ENCODE measurements at places on chromosomes 5 and 9.

DNA sequence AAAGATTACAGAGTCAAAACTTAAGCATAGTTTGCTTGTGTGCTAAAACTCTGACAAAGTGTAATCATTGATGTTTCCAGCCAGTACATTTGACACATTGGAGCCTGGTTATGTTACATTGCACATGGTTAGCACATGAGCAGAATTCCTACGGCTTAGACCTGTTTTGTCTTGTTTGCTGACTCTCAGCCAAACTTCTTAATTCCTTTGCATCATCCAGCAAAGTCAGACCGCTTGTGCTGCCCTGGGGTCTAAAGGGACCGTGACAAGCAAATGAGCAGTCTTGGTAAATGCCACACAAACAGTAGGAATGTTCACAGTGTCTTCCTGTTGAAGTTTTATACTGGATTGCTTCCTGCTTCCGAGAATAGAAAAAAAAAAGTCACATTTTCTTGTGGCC, 72.0 kb upstream of the ENTREP1 start:
- DNase-seq, result no peak

- no peak for DNase-seq
Measured at GRCh38 chr5:56322592-56322991, 89.5 kb upstream of the ANKRD55 start.

- DNase-seq, result no peak
Measured at GRCh38 chr5:99061299-99061698, 132.5 kb upstream of the CHD1 start.

DNA sequence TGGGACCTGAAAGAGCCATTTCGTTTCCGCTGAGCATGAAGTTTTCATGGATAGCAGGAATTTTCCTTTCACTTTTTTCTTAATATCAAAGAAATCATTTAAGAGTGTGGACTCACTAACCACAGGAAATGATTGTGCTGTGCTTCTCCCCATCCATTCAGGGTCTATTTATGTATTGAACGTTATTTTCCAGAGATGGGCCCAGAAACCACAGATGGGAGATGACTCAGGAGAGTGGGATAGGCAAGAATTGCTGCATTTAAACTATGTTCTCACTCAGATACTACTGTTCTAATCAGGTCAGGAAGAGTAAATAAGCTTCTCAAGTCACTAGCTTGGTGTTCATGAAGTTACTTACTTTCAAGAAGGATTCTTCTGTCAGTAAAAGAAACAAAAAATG, 763.8 kb downstream of the DTWD2 start:
- no peak for DNase-seq

- DNase-seq, result no peak
Measured at GRCh38 chr5:43106290-43106638, 14.4 kb upstream of the ZNF131 start.

DNA sequence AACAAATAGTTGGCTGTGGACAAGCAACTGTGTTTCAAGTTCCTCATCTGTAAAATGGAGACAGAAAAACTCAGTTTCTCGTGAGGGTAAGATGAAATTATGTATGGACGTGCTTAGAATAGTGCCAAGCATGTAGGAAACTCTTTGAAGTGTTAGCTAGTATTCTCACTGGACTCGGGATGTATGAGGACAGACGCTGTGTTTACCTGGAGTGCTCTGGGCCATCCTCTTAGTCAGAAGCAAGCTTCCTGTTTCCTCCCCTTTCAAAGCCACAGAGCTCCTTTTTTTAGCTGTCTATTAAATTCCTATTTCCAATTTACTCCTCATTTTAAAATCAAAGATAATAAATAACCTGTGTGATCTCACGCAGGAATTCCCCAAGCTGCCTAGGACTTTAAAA, 23.8 kb upstream of the IQGAP2 start:
- DNase-seq, result no peak

DNA sequence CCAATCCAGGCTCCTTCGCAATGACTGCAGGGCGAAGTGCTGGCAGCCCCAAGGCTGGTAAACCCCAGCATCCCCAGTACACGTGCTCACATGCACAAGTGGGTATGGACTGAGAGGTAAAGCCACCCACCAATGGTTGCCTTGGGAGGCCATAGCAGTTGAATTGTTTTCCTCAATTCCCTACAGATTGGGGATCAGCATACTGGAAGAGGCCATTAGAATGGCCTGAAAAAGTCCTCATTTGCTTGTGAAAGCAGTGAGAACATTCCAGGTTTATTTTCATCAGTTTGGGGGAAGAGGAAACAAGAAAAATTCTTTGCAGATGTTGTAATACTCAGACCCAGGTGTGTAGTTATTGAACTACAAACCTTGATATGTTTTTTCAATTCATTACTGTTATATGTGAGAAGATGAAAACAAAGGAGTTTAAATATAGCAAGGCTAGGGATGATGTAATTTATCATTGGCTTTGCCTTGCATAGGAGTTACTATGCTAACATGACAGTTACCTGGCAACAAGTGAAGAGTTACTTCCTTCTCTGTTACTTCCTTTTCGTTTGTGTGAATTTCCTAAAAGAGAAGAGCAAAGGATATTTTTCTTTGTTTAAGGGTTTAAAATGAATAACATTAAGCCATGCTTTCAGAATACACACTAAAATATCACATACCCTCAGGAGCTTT, 36.4 kb downstream of the MTMR12 start:
- no peak for DNase-seq

GRCh38 chr5:163269624-163270023, 167.8 kb upstream of the CCNG1 start:
- no peak for DNase-seq

DNA sequence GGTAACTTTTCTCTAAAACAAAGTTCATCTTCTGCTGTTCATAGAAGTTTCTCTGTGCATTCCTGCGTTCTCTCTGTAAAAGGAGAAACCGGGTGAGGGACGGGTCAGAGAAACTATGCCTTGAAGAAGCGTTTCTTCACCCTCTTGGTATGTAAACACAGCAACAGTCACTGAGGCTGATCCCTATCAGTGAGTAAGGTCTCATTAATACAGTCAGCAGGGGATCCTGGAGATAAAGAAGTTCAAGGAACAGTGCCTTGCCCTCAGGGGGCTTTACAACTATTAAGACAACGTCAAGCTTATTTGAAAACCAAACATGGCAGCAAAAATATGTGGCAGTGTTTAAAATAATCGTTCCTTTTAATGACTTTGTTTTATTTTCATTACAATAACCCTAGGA, 202.9 kb upstream of the IL12B start:
- no peak for DNase-seq

DNA sequence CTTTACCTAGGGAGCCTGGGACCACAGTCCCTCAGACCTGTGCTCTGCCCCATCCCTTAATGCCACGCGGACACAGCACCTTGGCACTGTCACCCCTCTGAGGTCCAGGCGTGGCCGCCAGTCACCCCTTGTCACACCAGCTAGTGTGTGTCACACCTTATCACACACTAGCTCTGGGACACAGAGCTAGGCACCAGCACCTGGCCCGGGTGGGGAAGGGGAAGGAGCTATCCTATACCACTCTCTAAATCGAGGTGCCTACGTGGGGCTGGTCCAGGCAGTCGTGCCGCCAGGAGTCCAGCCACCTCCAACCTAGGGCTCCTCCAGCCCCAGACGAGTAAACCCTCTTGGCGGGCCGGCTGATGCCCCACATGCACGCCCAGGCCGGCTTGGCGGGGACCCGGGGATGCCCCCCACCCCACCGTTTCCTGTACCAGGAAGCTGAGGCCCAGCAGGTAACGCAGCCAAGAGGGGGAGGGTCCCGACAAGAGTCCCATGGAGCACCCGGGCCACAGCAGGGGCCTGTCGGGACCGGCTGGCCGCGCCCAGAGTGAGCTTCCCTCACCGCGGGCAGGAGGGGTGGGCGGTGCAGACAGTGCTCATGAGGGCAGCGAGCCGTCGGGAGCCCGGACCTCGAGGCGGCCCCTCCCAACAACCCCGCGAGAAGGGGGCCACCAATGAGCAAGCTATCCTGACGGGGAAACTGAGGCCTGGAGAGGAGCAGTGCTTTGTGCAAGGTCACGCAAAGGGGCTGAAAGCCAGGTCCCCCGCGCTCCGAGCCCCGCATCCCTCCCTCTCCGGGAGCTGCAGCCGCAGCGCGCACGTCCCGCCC, 550 bp downstream of the CORO2A start:
- DNase-seq, result no peak

DNA sequence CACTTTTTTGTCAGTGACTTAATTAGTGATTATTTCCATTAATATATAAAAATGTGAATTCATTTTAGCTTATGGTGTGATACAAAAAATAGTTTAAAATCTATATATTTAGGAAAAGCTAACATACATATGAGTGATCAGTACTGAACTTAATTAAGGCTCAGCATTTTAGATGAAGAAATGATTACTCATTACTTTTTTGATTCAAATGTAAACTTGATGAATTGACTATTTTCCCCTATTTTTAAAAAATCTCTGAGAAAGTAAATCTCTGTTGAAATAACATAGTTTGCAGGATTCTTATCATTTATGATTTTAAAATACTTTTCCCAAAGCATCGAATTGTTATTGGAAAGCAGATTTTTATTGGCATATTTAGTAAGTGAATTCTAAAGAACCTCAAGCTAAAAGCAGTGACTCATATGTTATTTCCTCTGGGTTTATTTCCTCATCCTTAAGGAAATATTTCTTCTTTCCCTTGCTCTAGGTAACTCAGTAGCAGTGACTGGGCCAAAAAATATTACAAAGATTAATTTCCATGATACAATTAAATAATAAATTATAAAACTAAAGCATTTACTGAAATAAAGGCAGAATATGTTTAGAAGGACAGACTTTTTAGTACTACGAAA, 290.6 kb downstream of the FER start:
- DNase-seq, result no peak

GRCh38 chr9:95409650-95410426, 92.3 kb upstream of the FANCC start:
- no peak for DNase-seq

- no peak for DNase-seq
Measured at GRCh38 chr5:66527478-66528035, 68.6 kb upstream of the MAST4 start.

DNA sequence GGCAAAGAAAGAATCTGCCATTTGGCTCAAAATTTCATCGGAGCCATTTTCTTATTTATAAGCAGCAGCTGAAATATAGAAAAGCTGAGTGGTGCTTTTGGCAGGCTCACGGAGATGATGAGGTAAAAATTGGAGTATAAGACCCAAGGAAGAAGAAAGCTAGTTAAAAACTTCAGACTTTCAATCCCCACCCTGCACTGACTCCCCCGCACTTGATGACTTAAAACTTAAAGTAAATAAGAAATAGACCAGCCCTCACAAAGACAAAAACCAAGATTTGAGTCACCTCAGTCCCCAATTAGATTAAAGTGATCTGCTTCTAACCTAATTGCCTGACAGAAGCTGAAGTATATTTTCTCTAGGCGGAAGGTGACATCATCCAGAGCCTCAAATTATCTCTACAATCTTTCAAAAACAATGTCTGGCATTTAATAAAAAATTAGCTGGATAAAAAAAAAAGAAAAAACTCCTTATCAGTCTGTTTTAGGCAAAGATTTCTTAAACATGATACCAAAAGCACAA, 124.0 kb upstream of the PJA2 start:
- no peak for DNase-seq

GRCh38 chr9:120894321-120895148, 17.5 kb upstream of the PHF19 start:
- DNase-seq, result no peak

- no peak for DNase-seq
Measured at GRCh38 chr9:10925896-10926295, 313.1 kb upstream of the PTPRD start.

GRCh38 chr9:86690034-86690433, 257.3 kb downstream of the GAS1 start:
- no peak for DNase-seq

DNA sequence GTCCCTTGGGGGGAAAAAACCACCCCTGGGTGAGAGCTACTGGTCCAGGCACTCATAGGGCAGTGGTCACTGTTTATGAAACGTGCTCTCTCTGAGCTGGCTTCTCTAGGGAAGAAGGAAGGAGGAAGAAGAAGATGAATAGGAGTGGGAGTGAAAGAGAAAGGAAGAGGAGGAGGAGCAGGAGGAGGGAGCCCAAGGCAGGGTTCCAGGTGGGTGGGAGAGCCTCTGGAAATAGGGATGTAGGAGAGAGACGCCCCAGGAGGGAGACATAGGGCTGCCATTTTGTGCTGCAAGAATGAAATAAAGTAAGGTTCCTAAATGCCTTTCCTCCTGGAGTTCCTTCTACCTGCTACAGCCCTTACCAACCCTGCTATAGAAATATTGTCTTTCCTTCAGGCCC, 65.7 kb downstream of the PCDH1 start:
- no peak for DNase-seq

- DNase-seq, result no peak
Measured at GRCh38 chr5:168179192-168179593, 112.3 kb upstream of the WWC1 start.

DNA sequence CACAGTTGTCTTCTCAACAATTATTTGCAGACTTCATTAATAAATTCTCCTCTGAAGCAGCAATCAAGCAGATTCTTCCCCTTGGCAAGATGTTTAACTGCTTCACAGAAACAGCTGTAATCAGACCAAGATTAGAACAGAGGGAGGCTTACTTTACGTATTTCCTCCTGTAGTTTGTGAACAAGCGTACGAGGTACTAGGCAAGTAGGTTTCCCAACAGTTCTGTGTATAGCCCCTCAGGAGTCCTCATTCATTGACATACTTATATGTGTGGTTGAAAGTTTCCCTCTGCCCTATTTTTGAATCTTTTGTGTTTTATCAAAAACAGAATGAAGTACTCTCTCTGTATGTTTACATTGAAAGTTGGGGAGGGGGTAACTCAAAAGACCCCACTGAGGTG, 128.0 kb downstream of the SPATA31D1 start:
- no peak for DNase-seq

DNA sequence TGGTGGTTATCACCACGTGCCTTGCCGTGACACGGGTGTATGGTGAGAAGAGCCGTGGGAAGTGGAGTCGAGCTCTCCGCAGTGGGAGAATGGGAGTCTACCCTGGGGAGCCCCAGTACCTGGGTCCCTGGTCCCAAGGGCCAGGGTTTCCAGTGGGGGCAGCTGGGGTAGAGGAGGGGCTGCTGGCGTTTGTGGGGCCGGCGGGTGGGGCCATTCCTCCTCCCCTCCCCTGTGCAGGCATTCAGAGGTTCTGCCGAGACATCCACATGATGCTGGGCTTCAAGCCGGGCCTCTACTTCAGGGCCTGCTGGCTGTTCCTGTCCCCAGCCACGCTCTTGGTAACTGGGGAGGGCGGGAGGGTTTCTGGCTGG, 14.7 kb downstream of the SLC6A7 start:
- DNase-seq, result no peak

GRCh38 chr5:95059636-95060035, 225.3 kb downstream of the MCTP1 start:
- no peak for DNase-seq

GRCh38 chr5:96816411-96816939, 8.7 kb upstream of the ERAP1 start:
- no peak for DNase-seq

DNA sequence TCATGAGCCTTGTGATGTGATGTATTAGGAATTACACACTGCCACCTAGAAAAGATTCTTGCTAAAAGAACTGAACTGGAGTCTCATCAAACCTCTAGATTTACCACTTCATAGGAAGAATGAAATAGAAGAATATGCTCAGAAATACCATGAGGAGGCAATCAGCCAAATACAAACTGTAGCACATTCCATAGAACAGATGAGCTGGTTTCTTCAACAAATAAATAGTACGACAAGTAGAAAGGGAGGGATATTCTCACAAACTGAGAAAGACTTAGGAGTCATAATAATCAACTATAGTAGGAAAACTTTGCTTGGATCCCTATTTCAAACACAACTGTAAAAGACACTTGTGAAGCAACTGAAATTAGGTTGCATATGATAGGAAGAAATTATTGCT, 15.4 kb downstream of the PLGRKT start:
- no peak for DNase-seq

- no peak for DNase-seq
Measured at GRCh38 chr9:83336706-83337105, 201.5 kb downstream of the FRMD3 start.

GRCh38 chr9:134922066-134922931, 4.6 kb upstream of the FCN1 start:
- DNase-seq, result no peak

All from activated gamma-delta T cell (primary cell).